T-cell (primary cell): ENCODE measurements at places on chromosomes 7 and 10. TPM values are rescaled to one million over a fixed set of nuclear protein-coding genes. Genes with fewer than 3 reads are reported as not detected.

GRCh38 chr10:79234391-79235315 is 112.6 kb upstream of the PPIF start:
- no peaks in the 10 kb centered on the region for H3K4me1 ChIP-seq
- no peak for DNase-seq
- no peak overlapping the region for H3K4me3 ChIP-seq
- no peaks in the 10 kb centered on the region for H3K27me3 ChIP-seq
- no peaks in the 10 kb centered on the region for H3K36me3 ChIP-seq

DNA sequence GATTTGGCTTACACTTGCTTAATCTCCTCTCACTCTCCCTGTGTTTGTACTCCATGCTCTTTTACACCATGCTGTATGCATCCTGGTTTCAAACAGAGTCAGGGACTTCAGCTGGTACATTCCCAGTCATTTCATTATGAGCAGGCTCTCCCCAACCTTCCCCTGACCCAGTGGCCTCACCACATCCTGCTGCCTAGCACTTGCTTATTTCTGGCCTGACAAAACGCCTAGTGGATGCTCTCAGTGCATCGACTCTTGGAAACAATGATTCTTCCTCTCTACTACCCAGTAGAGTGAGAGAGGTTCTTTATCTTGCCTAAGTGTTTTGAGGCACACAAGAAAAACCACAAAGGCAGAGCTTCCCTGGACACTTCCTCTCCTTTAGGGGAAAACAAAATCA is 63.4 kb downstream of the CAV1 start:
- no peak for DNase-seq
- H3K36me3 ChIP-seq, result no peaks in the 10 kb centered on the region
- H3K4me1 ChIP-seq, result no peaks in the 10 kb centered on the region
- H3K4me3 ChIP-seq, result no peak overlapping the region

GRCh38 chr7:19982841-19983835 is 209.7 kb upstream of the TMEM196 start:
- H3K4me1 ChIP-seq, result no peaks in the 10 kb centered on the region
- no peaks in the 10 kb centered on the region for H3K36me3 ChIP-seq
- H3K27ac ChIP-seq, result no peak overlapping the region

GRCh38 chr7:32047801-32048200 is 22.4 kb downstream of the PDE1C start:
- H3K27me3 ChIP-seq, result no peaks in the 10 kb centered on the region
- H3K4me3 ChIP-seq, result no peak overlapping the region
- DNase-seq, result no peak
- no peak overlapping the region for H3K27ac ChIP-seq

DNA sequence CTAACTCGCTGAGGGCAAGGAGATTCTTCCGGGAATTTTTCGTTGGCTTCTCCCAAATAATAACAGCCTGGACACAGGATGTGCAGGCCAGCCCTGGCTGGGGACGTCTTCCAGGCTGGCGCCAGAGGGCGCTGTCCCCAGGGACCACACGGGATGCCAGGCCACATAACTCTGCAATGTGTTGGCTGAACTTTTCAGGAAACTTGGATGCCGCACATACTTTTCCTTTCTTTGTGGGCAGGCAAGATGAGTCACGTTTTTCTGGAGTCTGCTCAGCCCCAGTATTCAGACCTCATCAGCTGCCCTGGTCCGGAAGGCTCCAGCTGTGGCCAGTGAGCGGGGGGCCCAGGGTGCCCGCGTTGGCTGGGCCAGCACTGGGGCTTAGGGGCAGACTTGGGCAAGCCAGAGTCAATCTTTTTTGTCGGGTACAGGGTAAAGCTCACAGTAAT is 122.7 kb downstream of the PRKAG2 start:
- H3K36me3 ChIP-seq, result no peaks in the 10 kb centered on the region
- DNase-seq, result no peak
- H3K4me3 ChIP-seq, result no peak overlapping the region
- no peaks in the 10 kb centered on the region for H3K27me3 ChIP-seq

- no peaks in the 10 kb centered on the region for H3K4me1 ChIP-seq
- no peak overlapping the region for H3K27ac ChIP-seq
- no peak for DNase-seq
Measured at GRCh38 chr7:159112136-159113011, 32.3 kb downstream of the VIPR2 start.

- no peaks in the 10 kb centered on the region for H3K27me3 ChIP-seq
- no peak for DNase-seq
- no peak overlapping the region for H3K4me3 ChIP-seq
Measured at GRCh38 chr10:7162331-7162730, 248.5 kb downstream of the SFMBT2 start.

DNA sequence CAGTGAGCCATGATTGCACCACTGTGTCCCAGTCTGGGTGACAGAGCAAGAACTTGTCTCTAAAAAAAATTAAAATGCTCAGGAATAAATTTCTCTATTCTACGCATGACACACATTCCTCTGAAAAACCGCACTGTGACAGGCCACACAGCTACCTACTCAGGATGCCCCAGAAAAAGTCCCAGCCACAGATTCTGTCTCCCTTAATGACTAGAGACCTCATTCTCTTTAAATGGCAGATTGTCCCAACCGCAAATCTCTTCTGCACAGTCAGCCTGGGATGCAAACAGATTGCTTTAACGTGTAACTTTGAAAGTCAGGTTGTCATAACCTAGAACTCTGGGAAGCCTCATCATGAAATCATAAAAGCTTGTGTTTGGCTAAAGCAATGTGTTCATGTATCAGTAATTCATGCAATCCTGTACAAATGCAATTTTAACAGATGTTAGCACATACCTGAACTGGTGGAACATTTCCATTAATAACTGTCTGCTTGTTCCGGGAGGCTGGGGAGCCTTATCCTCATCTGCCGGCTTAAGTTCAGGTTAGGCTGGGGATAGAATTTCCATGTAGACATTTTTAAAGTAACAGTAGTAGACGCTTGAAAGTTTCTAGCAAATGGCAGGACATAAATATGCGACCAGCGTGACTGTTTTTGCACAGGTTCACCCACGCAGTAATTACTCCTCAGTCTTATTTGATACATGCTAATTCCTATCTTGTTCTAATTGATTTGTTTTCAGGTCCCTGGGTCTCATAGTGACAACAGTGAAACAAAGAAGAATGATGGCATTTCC is 26.2 kb upstream of the MSRB2 start:
- DNase-seq, result no peak
- H3K27me3 ChIP-seq, result peaks cover 22% of the 10 kb centered on the region
- no peak overlapping the region for H3K27ac ChIP-seq
- no peaks in the 10 kb centered on the region for H3K36me3 ChIP-seq

- H3K27ac ChIP-seq, result no peak overlapping the region
- peaks cover 26% of the 10 kb centered on the region for H3K4me1 ChIP-seq
Measured at GRCh38 chr7:105206985-105207384, 181.7 kb downstream of the SRPK2 start.

- peaks cover 10% of the 10 kb centered on the region for H3K4me1 ChIP-seq
- H3K4me3 ChIP-seq, result no peak overlapping the region
- no peaks in the 10 kb centered on the region for H3K27me3 ChIP-seq
- peak; percentile 63 for DNase-seq
- no peaks in the 10 kb centered on the region for H3K36me3 ChIP-seq
Measured at GRCh38 chr10:99993701-99994689, 15.8 kb downstream of the DNMBP start.

- no peaks in the 10 kb centered on the region for H3K36me3 ChIP-seq
- no peak overlapping the region for H3K4me3 ChIP-seq
- no peaks in the 10 kb centered on the region for H3K4me1 ChIP-seq
- no peak overlapping the region for H3K27ac ChIP-seq
- DNase-seq, result no peak
- peaks cover 16% of the 10 kb centered on the region for H3K27me3 ChIP-seq
Measured at GRCh38 chr10:132997517-132998265, 55.3 kb upstream of the CFAP46 start.

- H3K36me3 ChIP-seq, result no peaks in the 10 kb centered on the region
- H3K4me1 ChIP-seq, result no peaks in the 10 kb centered on the region
- no peaks in the 10 kb centered on the region for H3K27me3 ChIP-seq
- no peak for DNase-seq
Measured at GRCh38 chr10:71202314-71202713, 10.1 kb upstream of the UNC5B start.

GRCh38 chr7:3688071-3688470 is 387.0 kb downstream of the SDK1 start:
- no peaks in the 10 kb centered on the region for H3K27me3 ChIP-seq
- no peak overlapping the region for H3K4me3 ChIP-seq
- no peak for DNase-seq
- H3K36me3 ChIP-seq, result no peaks in the 10 kb centered on the region
- H3K27ac ChIP-seq, result no peak overlapping the region
- H3K4me1 ChIP-seq, result no peaks in the 10 kb centered on the region

GRCh38 chr10:100653238-100653956 is 92.0 kb upstream of the PAX2 start:
- no peak for DNase-seq
- peaks cover 65% of the 10 kb centered on the region for H3K27me3 ChIP-seq
- no peak overlapping the region for H3K4me3 ChIP-seq
- no peaks in the 10 kb centered on the region for H3K36me3 ChIP-seq
- H3K27ac ChIP-seq, result no peak overlapping the region

DNA sequence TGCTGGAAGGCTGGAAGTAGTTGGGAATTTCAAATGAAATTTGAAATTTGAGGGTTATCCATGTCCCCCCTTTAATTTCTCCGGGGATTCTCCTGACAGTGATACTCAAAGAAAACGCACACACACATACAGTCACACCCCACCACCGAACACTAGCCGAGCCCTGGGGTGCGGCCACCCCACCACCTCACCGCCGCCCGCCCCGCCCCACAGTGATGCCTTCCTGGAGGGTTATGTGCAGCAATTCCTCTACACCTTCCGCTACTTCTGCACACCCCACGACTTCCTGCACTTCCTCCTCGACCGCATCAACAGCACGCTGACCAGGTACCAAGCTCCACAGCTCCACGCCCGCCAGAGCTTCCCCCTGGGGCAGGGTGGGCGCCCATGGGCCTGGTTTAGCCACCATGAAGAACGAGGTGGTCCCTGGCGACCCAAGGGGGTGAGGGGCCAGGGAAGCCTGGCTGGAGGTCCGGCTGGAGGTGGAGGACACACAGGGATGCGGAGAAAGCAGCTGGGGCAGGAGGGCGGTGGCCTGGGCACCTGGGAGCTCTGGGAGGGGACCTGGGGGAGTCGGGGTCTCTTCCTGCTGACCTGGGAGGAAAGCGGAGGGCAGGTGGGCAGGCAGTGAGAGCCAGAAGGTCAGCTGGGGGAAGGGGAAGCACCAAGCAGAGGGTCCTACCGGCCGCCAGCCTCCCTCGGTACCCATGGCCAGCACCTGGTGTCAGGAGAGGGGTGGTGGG is 19.4 kb upstream of the UTF1 start:
- peaks cover 50% of the 10 kb centered on the region for H3K27me3 ChIP-seq
- DNase-seq, result no peak
- no peak overlapping the region for H3K27ac ChIP-seq
- peaks cover 3% of the 10 kb centered on the region for H3K4me1 ChIP-seq
- H3K36me3 ChIP-seq, result no peaks in the 10 kb centered on the region
- no peak overlapping the region for H3K4me3 ChIP-seq

DNA sequence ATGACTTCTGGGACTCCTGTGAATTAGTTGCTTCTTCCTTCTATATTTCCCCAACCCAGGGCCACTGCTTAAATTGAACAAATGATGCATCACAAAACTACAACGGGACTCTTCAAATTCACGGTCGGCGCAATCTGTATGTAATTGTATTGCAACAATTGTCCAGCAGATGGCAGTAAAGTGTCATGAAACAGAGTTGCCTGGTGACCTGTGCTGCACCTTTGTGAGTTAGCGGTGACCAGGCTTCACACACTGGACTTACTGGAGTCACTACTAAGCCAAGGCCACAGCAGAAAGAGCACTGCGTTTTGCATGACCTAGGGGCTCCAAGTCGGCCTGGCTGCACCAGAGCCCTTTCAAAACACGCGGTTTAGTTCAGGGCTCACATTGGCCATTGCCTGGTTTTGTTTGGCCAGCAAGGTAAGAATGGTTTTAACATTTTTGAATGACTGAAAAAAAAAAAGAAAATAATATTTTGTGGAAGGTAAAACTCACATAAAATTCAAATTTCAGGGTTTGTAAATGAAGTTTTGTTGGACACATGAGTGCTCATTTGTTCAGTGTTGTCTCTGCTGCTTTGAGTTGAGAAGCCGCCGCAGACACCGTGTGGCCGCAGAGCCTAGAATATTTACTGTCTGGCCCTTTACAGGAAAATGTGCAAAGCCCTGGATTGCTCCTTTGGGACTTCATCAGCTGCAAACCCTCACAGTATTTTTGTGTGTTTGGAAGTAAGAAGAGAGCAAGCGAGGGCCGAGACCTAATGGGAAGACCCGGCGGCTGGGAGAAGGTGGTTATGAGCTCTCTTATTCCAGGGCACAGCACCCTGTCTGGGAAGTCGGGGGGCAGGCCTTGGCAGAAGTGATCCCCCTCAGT is 23.2 kb upstream of the ZNF32 start:
- no peak overlapping the region for H3K27ac ChIP-seq
- no peak overlapping the region for H3K4me3 ChIP-seq
- no peaks in the 10 kb centered on the region for H3K27me3 ChIP-seq
- no peaks in the 10 kb centered on the region for H3K36me3 ChIP-seq

GRCh38 chr10:120336306-120336910 is 120.6 kb upstream of the PLPP4 start:
- no peaks in the 10 kb centered on the region for H3K27me3 ChIP-seq
- H3K36me3 ChIP-seq, result no peaks in the 10 kb centered on the region
- no peak overlapping the region for H3K27ac ChIP-seq

- H3K27ac ChIP-seq, result no peak overlapping the region
- H3K4me1 ChIP-seq, result no peaks in the 10 kb centered on the region
- no peak overlapping the region for H3K4me3 ChIP-seq
Measured at GRCh38 chr10:122132882-122133565, 138.1 kb upstream of the BTBD16 start.

- no peak overlapping the region for H3K4me3 ChIP-seq
- no peaks in the 10 kb centered on the region for H3K4me1 ChIP-seq
- H3K27me3 ChIP-seq, result peaks cover 5% of the 10 kb centered on the region
- H3K36me3 ChIP-seq, result no peaks in the 10 kb centered on the region
Measured at GRCh38 chr10:79488336-79488735, 24.0 kb upstream of the EIF5AL1 start.

- no peak overlapping the region for H3K4me3 ChIP-seq
- DNase-seq, result no peak
- H3K27me3 ChIP-seq, result no peaks in the 10 kb centered on the region
- H3K36me3 ChIP-seq, result no peaks in the 10 kb centered on the region
- no peak overlapping the region for H3K27ac ChIP-seq
Measured at GRCh38 chr7:96136600-96137239, 185.2 kb downstream of the SLC25A13 start.

GRCh38 chr10:29973921-29974320 is 85.5 kb downstream of the JCAD start:
- no peak overlapping the region for H3K27ac ChIP-seq
- peaks cover 11% of the 10 kb centered on the region for H3K27me3 ChIP-seq
- no peaks in the 10 kb centered on the region for H3K36me3 ChIP-seq
- no peaks in the 10 kb centered on the region for H3K4me1 ChIP-seq
- no peak overlapping the region for H3K4me3 ChIP-seq
- no peak for DNase-seq

- H3K4me1 ChIP-seq, result peaks cover 47% of the 10 kb centered on the region
- H3K27ac ChIP-seq, result no peak overlapping the region
- no peaks in the 10 kb centered on the region for H3K36me3 ChIP-seq
- no peaks in the 10 kb centered on the region for H3K27me3 ChIP-seq
- DNase-seq, result no peak
Measured at GRCh38 chr10:88070080-88070880, 206.9 kb downstream of the PTEN start.

The PIP gene
- not detected for total RNA-seq

The GRB10 gene
- 11.0 TPM for total RNA-seq

The GPRIN2 gene
- total RNA-seq, result not detected

The FIS1 gene
- total RNA-seq, result 125 TPM

The ANK3 gene
- total RNA-seq, result 65.5 TPM

The HOXA6 gene
- not detected for total RNA-seq

The AHR gene
- 76.4 TPM for total RNA-seq

The LZTS2 gene
- 37.2 TPM for total RNA-seq

The EPHA1 gene
- total RNA-seq, result 43.5 TPM

The PNLIP gene
- total RNA-seq, result 3.1 TPM

The MYH16 gene
- total RNA-seq, result not detected
